ENCODE measurements at places on chromosomes 16 and 17.
A peak's percentile ranks its signal among the peaks of the same experiment; 100 is the strongest.

GRCh38 chr16:70695331-70696070, 9.6 kb upstream of the MTSS2 start:
- no peak for DNase-seq

- no peak for DNase-seq
Measured at GRCh38 chr17:37557482-37557881, 51.7 kb downstream of the SYNRG start.

DNA sequence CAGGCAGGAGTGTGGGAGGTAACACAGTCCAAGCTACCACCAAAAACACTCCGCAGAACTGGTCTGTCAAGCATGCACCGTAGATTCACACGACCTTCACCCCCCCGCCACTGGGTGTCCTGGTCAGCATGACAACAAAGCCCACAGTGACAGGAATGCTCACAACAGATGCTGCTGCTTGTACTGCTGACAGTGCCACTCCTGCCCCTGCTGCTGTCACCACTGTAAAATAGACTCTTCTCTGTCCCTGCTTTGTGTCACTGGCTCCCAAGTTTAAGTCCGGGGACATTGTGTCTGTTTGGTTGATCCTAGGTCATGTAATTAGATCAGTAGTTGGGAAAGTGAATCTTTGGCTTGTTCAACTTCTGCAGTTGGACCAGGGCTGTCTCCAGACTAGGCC, 7.0 kb upstream of the ODF4 start:
- DNase-seq, result no peak

DNA sequence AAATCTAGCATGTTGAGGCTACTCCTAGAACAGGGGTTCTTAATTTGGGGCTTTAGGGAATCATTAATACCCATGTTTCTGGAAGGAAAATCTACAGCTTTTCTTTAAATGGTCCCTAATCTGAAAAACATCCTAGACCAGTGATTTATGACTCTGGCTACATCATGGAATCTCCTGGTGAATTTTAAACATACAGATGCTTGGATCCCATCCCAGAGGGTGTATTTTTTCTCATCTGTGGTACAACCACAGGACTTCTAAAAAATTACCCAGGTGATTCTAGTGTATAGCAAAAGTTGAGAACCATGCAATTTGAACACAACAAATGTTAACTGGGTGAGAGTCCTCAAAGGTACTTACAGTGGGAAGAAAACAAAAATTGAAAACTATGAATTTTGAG, 41.5 kb downstream of the KANSL1 start:
- no peak for DNase-seq

GRCh38 chr17:4947411-4948165, 742 bp downstream of the PFN1 start:
- peak; percentile 50 for DNase-seq

DNA sequence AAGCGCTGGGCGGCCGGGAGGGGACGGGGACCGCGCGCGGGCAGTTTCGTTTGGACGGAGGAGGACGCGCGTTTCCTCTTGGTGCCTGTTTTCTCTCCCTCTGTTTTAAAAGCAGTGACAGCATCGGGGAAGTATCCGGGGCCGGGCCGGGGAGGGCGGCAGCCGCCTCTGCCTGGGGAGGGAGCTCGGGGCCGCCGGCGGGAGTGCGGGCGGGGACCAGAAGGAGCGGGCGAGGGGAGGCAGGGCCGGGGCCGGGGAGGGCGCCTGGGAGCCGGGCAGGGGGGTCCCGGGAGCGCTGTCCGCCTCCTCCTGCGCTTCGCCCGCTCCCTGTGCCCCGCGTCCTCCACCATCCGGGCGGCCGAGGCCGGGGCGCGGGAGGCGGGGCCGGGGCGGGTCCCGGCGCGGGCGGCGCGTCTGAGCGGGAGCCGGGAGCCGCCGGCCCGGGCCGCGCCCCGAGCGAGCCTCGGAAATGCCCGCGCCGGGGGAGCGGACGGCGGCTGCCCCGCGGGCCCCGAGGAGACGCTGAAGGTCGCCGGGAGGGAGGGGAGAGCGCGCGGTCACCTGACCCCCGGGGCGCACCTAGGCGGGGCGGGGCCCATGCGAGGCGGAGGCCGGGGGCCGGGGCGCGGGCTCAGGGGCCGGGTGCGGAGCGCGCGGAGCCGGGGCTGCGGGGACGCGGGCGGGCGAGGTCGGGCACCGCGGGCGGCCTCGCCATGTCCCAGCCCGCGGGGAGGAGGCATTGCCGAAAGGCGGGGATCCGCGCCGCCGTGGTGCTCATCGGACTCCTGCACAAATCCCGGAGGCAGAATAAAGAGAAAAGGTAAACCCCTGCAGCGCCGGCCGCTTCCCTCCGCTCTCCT, 57.3 kb downstream of the RAP1GAP2 start:
- no peak for DNase-seq

GRCh38 chr17:700504-701094, 14.0 kb downstream of the VPS53 start:
- no peak for DNase-seq

DNA sequence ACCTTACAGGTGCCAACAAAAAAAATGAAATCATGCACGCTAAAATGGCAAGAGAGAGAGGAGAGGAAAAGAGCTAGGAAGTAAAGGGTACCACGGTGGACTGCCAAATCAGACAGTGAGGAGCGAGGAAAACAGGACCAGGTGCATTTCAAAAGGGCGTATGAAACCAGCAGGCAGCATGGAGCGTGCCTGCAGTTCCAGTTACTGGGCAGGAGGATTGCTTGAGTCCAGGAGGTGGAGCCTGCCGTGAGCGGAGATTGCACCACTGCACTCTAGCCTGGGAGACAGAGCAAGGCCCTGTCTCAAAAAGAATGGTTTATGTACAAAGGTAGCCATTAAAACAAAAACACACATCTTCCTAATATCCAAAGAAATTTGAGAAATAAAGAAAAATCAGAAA, 16.4 kb downstream of the USP36 start:
- no peak for DNase-seq

- DNase-seq, result no peak
Measured at GRCh38 chr16:67403976-67404555, 10.8 kb upstream of the TPPP3 start.

- no peak for DNase-seq
Measured at GRCh38 chr16:18816286-18816685, 14.9 kb upstream of the ARL6IP1 start.

DNA sequence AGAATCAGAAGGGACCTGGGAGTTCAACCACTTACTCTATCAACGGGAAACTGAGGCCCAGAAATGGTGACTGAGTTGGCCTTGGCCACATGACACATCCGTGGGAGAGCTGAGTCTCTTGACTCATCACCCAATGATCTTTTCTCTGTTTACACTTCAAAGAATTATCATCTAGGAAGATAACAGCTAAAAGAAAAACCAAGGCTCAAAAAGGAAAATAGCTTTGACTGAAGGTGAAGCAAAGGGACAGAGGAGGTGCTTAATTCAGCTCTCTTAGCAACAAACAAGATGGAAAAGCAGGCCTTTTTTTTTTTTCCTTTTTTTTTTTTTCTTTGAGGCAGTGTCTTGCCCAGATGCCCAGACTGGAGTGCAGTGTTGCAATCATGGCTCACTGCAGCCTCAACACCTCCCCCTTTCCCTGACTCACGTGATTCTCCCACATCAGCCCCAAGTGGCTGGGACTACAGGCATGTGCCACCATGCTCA, 16.7 kb downstream of the ERCC4 start:
- no peak for DNase-seq

- no peak for DNase-seq
Measured at GRCh38 chr16:11759163-11759834, 16.6 kb upstream of the TXNDC11 start.

DNA sequence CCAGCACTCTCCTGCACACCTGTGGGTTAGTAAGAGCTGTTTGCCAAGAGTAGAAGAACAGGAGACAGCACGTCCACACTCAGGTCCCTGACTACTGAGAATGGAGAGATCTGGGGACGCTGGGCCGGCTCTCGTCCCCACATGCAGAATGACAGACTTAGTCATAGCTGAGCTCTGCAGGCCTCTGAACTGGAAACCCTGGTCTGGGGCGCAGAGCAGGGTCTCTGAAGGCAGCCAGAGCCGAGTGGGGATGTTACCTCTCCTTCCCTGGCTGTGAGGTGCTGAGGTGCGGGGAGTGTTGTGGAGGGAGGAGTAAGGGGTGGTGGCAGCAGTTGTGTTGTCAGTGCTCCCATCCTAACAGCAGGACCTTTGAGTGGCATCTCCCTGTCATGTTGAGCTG, 7.2 kb upstream of the JPT2 start:
- DNase-seq, result no peak

- no peak for DNase-seq
Measured at GRCh38 chr16:59259950-59260319, 525.8 kb upstream of the GOT2 start.

- DNase-seq, result no peak
Measured at GRCh38 chr17:29252101-29252791, 5.6 kb downstream of the CRYBA1 start.

DNA sequence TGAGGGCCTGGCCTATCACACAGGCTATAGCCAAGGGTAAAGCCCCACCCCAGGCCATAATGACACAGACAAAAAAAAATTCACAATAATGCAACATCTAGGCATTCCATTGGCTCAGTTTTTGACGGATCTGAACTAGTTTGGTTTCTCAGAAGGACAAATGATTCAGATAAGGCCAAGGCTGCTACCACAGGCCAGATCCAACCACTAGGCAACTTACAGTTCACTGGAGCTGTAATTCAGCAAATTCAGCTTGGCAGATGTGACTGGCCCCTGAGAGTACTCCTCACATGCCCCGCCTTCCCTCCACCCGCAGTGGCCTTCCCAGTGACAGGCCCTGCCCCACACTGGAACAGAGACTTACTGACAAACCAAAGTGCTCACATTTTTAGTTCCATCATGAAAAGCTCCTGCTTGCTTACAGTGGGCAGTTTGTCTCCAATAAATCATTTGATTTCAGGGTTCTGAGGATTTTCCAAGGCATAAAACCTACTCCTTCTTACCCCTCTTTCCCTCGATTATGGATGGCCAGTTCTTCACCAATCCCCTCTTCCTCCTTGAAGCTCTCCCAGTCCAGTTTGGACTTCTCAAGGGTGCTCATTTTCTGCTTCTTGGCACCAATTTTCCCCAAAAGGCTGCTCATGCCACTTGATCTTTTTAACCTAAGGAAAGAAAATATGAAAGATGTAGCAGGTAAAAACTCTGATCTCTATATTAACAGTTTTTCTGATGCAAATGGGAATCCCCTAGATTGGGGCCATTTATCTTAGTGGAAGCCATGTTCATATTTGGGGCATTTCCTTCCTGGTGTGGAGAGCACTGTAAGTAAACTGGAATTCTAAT, 53.3 kb upstream of the BCAR1 start:
- no peak for DNase-seq

DNA sequence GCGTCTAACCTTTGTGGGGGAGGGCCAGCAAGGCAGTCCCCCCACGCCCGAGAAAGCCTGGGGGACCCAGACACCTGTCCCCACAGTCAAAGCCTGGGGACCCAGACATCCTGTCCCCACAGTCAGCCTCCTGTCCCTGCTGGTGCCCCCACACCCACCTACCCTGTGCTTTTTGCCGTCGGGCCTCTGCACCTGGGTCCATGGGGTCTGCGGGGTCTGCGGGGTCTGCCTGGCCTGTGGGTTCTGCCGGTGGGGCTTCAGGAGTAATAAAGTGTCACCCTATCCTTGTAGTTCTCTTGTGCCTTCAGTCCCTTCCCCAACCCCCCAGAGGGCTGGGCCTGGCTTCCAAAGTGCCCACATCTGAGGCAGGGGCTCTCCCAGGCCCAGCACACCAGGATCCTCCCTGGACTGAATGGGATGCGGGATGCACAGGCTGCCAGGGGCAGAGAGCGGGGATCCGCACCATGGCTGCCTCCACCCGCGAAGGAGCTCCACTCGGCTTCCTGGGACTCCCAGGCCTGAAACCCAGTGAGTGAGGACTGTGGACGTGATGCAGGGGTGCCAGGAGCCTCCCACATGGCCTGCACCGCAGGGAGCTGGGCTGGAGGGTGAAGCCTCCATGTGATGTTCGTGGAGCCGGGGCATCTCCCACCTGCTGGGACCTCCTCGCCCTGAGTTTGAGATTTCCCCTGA, 16.3 kb upstream of the DPEP1 start:
- DNase-seq, result no peak

GRCh38 chr17:6768447-6768846, 7.6 kb upstream of the FBXO39 start:
- DNase-seq, result no peak

DNA sequence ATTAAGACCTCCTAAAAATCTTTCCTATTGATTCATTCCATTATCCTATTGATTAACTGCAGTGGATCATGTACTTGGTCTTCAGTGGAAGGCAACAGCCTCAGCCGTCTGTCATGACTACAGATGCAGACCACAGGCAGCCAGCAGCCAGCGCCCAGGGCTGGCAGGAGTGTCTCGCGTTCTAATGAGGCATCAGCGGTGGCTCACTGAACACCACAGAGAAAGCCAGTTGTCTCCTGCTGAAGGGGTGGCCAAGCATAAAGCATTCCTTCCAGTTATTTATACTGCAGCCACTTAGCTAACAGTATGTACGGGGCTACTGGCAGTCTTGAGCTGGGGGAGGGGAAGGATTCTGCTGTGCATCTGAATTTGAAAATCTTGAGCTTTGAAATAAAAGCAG, 214.3 kb downstream of the IRX3 start:
- DNase-seq, result no peak

All from stimulated activated CD8-positive, alpha-beta memory T cell treated with anti-CD3 and anti-CD28 coated beads, Interleukin-15, amount 100 ng/mL, for 4 hours (primary cell).